ENCODE measurements at places on chromosomes 7 and 10.
A peak's percentile ranks its signal among the peaks of the same experiment; 100 is the strongest.

DNA sequence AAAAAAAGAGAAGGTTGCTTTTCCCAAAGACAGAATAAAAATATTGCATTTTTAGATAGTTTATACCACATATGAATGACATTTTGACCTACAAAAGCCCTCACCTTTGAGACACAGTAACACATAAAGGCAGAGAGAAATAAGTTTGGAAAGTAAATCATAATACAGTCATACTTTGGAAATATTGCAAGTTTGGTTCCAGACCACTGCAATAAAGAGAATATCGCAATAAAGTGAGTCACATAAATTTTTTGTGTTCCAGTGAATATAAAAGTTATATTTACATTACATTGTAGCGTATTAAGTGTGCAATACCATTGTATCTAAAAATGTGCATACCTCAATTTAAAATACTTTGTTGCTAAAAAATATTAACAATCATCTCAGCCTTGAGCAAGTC is 40.3 kb downstream of the CCDC71L start:
- DNase-seq, result no peak

GRCh38 chr7:148815612-148816011 is 68.5 kb downstream of the EZH2 start:
- DNase-seq, result no peak

- DNase-seq, result no peak
These were observed 14.0 kb downstream of the LRRC17 start for GRCh38 chr7:102926783-102927140.

GRCh38 chr7:1160670-1161021 is 650 bp upstream of the ZFAND2A start:
- DNase-seq, result no peak

- DNase-seq, result no peak
These were observed 2.0 kb downstream of the CALY start for GRCh38 chr10:133334503-133335245.

- DNase-seq, result no peak
These were observed at the start of gene SSC4D for GRCh38 chr7:76409537-76409936. Gene SSC4D, minus strand, starts transcription at chr7:76409697. Its CDS starts 5,258 bp downstream, at chr7:76404439.

DNA sequence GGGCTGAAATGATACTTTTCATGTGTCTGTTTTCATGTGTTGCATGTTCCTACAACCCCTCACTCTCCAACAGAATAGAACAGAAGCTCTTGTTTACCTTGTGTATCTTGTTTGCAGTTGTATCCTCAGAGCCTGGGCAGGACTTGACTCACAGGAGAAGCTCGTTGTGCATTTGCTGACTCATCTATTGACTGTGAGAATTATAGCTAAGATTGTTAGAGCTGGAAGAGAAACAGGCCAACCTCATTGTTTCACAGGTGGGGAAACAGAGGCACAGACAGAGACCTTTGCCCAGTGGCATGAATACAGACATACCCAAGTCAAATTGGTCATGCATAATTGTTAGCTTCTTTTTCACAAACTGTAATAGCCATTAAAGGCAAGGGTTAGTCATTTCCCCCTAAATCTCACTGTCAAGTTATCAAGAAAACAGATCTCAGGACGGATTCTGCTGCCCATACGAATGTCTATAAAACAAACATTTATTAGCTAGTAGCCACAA is 4.6 kb upstream of the TSPAN15 start:
- DNase-seq, result peak; percentile 83

DNA sequence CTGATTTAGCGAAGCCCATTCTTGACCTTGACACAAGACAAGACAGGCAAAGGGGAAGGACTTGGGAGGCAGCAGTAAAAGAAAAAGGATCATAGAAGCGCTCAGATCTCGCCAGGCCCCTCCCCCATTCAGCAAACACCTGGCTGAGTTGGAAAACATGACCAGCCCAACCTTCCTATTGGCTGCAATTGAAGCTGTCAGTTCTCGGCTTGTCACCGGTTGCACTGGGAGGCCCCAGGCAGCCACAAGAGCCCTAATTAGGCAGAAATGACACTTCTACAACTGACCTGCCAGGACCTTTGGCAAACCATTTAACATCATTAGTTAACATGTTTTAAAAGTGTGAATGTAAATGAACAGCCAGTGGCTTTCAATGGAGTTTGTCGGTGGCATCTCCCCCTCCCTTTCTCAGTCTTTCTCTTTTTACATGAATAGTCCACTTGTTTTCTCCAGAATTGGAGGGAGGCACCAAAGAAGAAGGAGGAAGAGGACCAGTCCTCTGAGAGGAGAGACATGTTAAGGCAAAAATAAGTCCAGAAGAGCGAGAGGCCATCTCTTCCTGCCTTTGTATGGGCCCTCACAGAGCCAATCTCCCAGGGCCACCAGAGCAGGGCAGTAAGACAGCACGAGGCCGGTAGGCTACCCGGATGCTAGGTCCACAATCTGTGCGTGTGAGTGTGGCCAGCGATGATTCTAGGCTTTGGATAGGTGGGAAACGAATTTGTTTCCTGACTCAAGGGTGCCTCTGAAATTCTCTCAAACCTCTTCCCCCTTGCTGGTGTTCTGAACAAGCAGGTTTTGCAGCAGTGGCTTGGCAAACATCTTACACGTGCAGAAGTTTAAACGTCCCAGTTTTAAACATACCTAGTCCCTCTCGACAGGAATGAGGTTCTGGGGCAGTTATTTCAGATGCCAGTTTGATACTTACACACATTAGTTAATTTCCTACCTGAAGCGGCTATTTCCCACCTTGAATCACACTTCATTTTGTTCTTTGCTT is 15.0 kb upstream of the ENO4 start:
- no peak for DNase-seq

DNA sequence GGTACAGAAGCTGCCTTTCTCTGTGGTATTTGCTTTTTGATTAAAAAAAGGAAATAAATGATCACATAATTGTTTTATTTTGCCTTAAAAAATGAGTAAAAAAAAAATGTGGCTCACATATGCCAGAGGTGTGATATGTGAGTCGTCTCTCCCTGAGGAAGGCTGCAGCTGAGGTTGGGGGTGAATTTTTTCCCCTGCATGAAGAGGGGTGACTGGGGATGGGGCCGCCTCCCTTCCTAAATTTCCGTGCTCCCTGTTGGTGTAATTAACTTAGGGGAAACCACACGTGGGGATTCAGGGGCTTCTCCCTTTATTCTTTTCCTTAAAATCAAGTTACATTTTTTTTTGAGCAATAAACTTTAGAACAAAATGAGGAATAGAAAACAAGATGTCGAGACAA is 35.4 kb downstream of the MGMT start:
- DNase-seq, result no peak

- DNase-seq, result no peak
These were observed 27.0 kb upstream of the HIBADH start for GRCh38 chr7:27689591-27690164.

GRCh38 chr7:73364006-73364728 is 36.2 kb downstream of the FKBP6 start:
- no peak for DNase-seq

GRCh38 chr10:58409956-58410610 is 24.9 kb downstream of the TFAM start:
- DNase-seq, result no peak

GRCh38 chr7:157056957-157057902 is 46.8 kb upstream of the MNX1 start:
- DNase-seq, result no peak

GRCh38 chr10:61408105-61408504 is 45.1 kb downstream of the TMEM26 start:
- DNase-seq, result no peak

- no peak for DNase-seq
These were observed 62.9 kb upstream of the MXI1 start for GRCh38 chr10:110144507-110144906.

- DNase-seq, result peak; percentile 41
These were observed 63.4 kb upstream of the DNAJB6 start for GRCh38 chr7:157273208-157274093.

DNA sequence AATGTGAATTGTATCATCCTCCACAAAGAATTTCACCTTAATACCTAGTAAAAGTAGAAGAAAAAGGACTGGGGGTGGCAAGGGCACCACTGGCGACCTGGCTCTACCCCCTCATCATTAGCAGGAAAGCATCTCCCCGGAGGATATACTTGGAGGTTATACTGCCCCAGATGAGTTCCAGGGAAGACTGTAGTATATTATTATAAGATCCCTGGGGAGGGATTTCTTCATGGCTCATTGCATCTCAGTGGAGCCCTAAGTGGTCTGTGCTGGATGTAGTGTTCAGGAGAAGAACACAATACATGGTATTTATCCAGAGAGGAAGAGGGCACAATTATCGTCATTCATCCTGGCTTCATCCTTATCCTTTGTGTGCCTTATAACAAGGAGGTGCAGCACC is 14.2 kb upstream of the DYNC1I1 start:
- DNase-seq, result no peak

DNA sequence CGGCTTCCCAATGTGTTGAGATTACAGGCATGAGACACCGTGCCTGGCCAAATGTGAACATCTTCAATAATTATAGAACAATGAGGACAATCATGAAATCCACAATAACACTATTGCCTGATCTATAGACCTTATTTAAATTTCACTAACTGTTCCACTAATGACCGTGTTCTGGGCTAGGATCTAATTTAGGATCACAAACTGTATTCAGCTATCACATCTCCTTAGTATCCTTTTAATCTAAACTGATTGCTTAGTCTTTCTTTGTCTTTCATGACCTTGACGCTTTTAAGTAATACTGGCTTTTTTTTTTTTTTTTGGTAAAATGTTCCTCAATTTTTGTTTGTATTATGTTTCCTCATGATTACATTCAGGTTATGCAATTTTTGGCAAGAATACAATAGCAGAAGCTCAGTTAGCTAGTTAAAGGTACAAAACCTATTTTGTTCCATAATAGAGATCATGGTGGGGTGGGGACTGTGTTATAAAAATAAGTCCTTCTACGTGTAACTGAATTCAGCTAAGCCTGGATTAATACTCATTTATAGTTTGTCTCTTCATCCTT is 158.4 kb downstream of the AOAH start:
- DNase-seq, result no peak

GRCh38 chr10:93390306-93391090 is 91.6 kb downstream of the MYOF start:
- DNase-seq, result no peak

GRCh38 chr10:13161857-13162271 is 506 bp downstream of the MCM10 start:
- no peak for DNase-seq

DNA sequence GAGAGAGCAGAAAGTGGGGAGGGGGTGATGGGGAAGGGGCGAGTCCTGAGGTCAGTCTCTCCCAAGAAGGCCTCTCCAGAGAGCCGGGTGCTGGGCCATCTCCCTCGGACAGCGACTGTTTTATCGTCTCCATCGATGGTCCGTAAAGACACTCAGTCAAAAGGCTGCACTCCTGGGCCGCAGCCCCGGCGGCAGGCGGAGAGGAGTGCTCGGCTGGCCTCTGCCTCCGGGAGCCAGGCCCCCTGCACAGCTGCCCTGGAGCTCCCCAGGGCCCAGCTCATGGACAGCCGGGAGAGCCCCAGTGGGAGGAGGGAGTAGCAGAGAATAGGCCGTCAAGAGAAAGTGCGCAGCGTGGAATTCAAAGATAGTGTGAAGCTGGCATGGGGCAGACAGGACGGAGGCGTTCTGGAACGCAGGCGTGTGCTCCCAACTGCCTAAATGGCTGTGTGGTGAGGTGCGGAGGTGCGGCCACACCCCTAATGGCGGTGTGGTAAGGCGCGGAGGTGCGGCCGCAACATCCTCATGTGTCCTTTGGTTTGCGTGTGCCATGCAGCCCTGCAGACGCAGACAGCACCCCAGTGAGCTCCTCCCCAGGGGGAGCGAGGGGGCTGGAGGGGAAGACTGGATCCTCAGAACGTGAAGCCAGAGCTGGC is 477.5 kb upstream of the FOXK1 start:
- DNase-seq, result no peak

DNA sequence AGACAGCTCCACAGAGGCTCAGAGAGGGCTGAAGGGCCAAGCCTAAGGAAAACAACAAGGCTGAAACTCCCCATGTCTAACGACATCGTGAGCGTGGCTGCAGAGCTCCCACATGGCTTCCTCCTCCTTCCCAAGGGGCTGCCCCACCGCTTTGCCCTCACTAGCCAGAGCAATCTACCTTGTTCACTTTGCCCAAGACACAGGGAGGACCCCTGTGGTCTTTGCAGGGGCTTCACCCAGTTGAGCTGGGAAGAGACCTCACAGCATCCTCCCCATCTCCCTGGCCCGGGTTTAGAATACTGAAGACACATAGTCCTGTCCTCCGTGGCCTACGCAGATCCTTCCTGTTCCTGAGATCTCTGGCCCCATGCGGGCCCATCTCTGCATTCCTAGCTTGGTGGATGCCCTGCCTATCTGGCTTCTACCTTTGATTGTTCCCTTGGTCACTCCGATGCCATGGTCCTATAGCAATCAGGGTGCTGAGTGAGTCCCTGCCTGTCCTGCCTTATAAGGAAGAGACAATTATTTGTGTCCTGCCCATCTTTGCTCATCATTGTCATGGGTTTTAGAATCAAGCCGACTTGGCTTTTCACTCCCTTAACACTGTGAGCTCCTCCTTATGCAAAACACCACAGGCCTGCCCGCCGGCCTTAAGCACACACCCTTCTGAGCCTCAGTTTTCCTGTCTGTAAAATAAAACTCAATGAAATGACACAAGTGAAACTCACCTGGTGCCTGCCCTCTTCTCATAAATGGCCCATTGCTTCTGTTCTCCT is 73.2 kb downstream of the PARP12 start:
- DNase-seq, result no peak

- DNase-seq, result peak; percentile 15
These were observed 38.3 kb downstream of the LRRC72 start for GRCh38 chr7:16564909-16565426.

GRCh38 chr10:113872139-113873030 is 17.9 kb downstream of the NHLRC2 start:
- DNase-seq, result no peak

DNA sequence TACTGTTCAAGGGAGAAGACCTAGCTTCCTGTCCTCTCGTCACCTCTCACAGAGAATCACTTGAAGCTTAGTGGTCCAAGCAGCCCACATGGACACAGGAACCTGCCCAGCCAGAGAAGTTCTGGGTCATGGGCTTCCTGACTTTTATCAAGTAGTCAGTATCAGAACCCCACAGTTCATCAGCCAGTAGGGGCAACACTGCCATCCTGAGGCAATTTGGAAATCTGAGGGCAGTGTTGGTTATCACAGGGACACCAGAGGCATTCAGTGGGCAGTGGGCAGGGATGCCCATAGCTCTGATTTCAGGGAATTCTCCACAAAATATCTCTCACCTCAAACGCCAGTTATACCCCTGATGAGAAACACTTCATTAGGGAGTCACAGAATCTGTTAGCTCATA is 22.5 kb upstream of the MGAM2 start:
- no peak for DNase-seq

- no peak for DNase-seq
These were observed 55.1 kb downstream of the ABI1 start for GRCh38 chr10:26805567-26806245.

DNA sequence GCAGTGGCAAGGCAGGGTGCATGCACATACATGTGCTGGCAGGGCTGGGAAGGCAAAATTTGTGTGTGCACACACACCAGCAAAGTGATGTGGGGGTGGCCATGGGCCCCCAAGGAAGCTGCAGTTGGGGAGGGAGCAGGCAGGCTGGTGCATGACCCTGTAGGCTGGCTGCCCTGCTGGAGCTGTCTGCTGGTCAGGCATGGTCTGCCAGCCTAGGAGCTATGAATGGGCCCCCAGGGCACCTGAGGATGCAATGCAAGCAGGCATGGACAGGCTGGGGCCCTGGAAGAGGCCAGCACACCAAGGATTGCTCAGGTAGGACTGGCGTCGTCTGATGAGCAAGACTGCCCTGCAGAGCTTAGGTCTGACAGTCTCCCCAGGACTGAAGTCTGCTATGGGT is 18.2 kb upstream of the PPP1R3A start:
- DNase-seq, result no peak

All from non-pigmented ciliary epithelial cell (primary cell).